ENCODE measurements at places on chromosomes 2 and 18. TPM values are rescaled to one million over a fixed set of nuclear protein-coding genes. Genes with fewer than 3 reads are reported as not detected.

- DNase-seq = no peak
These were observed 16.0 kb downstream of the SATB2 start for GRCh38 chr2:199441759-199442158.

DNA sequence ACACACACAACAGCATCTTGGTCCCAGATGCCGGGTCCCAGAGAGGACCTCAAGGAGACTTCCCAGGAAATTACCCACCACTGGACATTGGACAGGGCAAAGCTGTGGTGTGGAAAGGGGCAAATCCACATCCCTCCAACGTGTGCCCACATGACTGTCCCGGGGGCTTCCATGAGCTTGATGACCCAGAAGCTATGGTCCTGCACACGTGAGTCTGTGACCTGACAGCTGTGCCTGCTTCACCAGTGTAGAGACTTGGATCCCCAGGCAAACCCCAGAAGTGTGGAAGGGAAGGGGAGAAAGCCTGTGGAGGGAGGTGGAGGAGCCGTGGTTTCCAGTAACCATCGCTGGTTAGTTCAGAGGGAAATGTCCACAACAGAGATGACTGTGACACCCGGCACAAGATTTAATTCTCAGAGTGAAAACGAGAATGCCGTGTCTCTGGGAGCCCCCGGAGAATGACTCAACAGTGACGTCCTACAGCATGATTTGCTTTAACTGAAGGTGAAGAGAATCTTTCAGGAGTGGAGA lies 19.1 kb upstream of the GPR55 start:
- no peak for DNase-seq

DNA sequence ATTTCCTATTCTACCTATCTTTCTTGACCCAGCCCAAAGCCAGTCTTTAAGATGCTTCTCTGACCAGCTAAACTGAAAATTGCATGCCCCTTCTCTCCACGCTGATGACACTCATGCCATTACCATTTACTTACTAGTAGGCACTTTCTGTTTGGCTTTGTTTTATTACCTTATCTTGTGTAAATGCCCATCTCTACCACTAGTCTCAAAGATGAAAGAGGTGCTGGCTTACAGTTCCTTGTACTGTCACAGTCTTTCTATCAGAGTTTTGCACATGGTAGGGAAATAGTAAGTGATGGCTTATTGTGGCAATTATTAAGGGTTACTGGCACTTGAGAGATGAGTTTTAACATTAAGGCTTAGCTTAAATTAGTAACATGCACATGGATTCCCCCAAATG lies 352.1 kb downstream of the RBM43 start:
- DNase-seq = no peak

DNA sequence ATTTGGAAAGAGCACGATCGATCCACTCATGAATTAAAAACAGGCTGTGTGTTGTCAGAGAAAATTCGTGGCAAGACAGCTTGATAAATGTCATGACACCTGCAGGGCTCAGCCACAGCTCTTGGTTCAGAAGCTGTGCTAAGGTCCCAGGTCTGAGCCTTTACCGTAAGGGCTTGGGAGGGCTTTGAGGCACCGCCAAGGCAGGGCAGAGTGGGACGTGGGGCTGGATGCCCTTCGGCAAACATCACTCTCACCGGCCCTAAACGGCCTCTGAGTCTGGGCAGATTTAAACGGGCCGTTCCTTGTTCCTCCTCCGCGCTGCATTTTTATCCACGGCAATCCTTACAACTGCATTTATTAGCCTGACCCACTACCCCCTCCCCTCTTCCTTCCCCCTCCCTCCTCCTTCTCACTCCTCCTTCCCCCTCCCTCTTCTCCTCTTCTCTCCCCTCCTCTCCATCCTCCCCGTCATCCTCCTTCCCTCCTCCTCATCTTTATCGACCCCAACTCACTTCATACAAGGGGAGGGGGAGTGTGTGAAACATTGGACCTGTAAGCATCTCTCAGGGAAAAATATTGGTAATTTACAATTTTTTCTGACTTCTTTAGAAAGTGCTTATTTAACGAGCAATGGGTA lies 33.9 kb downstream of the MBP start:
- no peak for DNase-seq

- no peak for DNase-seq
These were observed 169.2 kb downstream of the ASB1 start for GRCh38 chr2:238595750-238596570.

DNA sequence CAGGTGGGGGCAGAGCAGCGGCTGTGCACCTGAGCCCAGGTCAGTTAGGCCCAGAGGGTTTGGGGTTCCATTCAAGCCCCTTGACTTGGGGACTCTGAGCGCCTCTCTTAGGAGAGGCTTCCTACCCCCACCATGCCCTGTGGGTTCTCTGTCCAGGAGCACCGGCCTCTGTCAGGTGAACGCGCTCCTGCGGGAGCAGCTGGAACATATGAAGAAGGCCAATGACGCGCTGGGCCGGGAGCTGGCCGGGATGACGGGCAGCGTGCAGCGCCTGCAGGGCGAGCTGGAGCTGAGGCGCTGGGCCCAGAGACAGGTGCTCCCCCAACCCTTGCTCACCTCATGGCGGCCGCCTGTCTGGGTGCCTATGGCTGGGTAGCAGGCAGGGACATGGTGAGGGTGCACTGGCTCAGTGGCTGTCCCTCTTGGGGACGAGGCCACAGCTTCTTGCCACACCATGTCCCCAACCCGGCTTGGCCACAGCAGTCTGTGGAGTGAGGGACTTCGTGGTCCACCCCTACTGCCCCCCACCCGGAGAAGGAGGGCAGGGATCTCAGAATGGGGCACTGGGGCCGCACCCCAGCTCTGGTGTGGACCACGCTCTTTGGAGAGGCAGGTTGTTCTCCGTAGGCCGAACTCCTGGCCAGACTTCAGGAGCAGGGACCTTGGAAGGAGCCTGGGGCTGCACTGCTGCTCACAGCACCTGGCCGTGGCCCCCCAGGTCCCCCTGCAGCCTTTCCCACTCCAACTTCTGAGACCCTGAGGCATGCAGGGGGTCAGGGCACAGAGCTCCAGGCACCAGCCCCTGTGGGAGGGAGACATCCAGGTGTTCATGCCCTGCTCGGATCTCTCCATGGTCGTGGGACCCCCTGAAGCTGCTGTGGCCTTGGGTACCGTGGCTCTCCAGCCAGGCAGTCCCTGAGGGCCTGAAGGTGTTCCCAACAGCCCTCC lies 19.7 kb downstream of the CROCC2 start:
- no peak for DNase-seq

DNA sequence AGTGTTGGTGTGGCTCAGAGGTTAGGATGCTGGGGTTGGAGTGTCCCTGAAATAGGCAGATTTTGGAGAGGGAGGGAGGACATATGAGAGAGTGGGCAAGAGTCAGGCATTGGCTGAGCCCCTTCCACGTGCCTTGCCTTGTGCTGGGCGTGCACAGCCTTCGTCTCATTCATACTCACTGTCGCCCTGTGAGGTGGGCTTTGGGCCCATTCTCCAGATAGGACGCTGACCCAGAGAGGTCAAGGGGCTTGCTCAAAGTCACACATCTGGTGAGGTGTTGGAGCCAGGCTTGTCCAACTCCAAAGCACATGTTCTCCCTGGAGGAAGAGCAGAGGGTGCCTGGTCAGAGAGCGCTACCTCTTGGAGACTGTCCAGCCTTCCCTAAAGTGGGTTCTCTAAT lies 166.8 kb downstream of the DYSF start:
- DNase-seq = no peak

DNA sequence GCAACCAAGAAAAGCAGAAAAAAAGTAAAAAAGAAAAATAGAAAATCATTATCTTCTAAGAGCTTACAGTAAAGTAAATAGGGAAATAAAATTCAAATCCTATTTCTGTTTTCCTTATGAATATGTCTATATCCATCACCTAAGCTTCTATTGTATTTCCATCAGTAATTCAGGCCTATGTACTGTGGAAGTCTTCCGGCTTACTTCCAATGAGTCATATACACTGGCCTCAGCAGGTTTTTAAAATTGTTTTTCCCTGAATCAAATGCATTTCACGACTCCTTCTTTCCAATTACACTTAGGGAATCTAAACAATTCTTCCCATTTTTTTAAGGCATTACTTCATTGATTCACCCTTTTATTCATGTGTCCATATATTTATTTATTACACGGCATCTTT lies 164.7 kb downstream of the CCDC102B start:
- DNase-seq = no peak

DNA sequence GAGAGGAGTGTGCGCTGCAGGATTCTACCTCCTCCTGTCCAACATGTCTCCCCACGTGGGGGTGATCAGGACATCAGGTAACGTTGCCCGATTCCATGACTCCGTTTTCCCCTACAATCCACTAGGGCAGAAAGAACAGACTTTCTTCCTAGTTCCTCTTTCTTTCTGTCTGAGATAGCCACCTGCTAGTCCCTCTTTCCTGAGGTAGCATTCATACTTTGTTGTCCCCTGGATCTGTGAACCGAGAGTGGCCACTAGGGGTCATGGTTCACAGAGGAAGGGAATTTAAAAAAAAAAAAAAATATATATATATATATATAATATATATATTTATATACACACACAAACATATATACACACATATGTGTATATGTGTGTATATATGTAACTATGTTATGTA lies 210.0 kb upstream of the ZNF521 start:
- DNase-seq = no peak

DNA sequence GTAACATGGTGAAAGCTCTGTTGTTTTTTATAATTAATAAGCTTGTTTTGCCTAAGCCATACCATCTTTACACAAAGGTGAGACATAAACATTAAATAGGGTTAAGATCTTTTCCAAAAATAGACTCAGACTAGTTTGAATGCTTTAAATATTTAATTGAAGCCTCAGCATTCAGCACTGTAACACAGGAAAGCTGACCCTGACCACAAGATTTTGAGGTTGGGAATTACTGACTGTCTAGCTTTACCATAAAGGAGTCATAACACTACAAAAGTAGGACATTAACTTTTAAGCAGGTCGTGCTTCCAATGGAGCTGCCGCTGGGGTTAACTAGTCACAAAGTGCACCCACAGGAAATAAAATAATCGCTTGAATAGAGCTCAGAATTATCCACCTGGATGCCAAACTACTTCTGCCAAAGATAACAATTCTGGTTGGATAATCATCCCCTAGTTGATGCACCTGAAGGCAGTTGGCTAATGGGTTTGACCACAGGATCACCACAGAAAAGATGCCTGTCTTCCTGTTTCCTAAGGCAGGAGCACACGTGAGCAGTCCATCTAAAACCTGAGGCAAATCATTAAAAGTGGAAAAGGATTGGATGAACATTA lies 106.2 kb downstream of the COBLL1 start:
- no peak for DNase-seq

- DNase-seq = no peak
These were observed 48.4 kb upstream of the FRZB start for GRCh38 chr2:182914852-182915251.

DNA sequence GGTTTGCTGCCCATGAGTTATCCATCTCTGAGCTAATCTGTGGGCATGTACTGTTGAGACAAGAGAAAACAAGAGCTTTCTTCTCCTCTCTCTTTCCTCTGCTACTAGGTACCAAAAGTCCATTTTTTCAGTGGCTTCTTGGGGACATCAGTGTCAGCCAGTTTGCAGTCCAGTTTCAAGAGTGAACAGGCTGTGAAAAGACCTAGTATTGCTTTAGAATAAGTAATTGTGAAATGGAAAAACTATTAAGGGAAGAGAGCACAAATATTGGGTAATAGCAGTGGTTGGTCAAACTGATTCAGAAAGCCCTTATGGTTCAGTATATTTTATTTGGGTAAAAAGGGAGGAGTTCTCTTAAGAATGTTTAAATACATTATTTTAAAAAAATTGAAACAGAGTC lies 33.0 kb upstream of the MEP1B start:
- no peak for DNase-seq

DNA sequence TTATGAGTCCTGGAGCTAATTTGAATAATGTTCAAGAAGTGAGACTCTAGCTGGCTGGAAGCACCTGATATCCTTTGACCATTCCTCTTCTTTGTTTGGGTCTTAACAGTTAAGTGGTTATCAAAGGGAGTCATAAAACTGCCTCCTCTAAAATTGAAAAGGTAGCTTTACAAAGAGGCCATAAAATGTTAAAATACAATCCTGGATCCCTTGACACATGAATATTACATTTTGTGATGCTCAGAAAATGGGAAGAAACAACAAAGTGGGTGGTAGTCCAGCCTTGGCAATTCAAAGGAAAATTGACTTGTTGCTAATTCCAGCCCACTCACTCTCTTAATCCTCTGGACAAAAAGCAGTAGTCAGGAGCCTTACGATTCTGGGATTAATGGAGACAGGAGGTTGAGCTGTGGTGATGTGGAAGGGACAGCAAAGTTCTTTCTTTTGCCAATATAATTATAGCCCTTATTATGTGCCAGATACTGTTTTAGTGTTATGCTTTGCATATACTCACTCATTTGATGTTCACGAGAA lies 339.2 kb downstream of the PDE11A start:
- no peak for DNase-seq

DNA sequence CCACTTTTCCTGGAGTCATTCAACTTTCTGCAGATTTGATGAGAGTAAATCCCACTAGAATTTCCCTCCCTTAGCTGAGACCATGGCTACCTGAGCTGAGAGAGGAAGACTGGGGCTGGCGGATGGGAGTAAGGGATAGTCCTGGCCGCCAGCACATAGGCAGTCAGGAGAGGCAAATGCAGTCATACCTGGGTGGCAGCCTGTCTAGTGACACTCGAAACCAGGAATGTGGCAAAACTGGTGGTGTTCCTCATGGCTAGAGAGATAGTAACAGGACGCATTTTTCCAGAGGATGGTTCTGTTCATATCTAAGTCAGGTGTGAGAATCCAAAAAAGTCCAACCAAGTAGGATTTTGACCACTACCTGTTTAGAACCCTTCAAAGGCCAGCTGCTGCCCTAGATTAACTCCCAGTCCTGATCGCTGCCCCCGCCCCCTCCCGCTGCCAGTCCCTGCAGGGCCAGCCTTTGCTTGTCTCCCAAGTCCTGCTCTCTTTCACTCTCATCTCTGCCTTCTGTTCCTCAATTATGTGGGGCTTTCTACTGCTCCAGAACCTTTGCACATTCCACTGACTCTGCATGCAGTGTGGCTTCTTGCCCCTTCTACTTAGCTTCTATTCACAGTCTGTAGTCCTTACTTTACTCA lies 17.4 kb upstream of the SCG2 start:
- no peak for DNase-seq

- DNase-seq = no peak
These were observed 449.0 kb upstream of the MMADHC start for GRCh38 chr2:150036622-150037021.

Gene ALPP
- polyA plus RNA-seq = not detected

Gene LYPD6
- polyA plus RNA-seq = 17.0 TPM

Gene MROH2A
- polyA plus RNA-seq = not detected

Gene GTF2A1L
- polyA plus RNA-seq = 0.74 TPM

Gene CPO
- 1.00 TPM for polyA plus RNA-seq

Gene MYOM1
- polyA plus RNA-seq = 8.1 TPM

Gene ZNG1B
- polyA plus RNA-seq = 49.2 TPM

Measured in renal cortex interstitium (tissue), 15 donors.